Adipocyte (in vitro differentiated cells): ENCODE measurements at places on chromosomes 2 and 18.
A peak's percentile ranks its signal among the peaks of the same experiment; 100 is the strongest.

DNA sequence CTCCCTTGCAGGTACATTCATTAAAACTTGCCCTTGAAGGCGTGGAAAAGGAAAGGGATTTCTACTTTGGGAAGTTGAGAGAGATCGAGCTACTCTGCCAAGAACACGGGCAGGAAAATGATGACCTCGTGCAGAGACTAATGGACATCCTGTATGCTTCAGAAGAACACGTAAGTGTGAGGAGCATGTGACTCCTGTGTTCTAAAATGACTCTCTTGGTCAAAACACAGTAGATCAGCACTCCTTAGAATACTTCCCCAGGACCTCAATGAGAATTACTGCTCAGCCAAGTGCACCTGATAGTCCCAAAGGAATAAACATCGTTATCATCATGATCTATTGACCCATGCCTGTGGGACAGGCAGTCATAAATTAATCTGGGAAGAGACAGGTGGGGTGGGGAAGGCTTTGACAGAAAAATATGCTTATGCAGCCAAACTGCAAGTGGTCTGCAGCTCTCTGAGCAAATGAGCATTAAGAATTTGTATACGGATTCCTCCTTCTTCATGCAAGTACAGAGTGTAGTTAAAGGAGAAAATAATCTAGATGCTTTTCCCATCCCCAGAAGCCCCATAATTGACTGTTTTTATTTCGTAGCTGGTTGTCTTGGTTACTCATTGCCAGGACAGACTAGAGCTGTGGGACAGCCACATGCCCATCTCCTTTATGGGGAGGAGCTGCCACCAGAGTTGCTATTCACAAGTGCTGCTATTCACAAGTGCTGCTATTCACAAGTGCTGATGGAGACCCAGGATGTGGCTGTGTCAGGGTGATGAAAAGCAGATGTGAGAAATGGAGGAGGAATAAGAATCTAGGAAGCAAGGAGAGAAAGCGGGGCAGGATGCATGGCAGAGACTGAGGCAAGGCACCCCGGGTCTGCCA is 91.0 kb downstream of the MAPRE2 start:
- DNase-seq = no peak

DNA sequence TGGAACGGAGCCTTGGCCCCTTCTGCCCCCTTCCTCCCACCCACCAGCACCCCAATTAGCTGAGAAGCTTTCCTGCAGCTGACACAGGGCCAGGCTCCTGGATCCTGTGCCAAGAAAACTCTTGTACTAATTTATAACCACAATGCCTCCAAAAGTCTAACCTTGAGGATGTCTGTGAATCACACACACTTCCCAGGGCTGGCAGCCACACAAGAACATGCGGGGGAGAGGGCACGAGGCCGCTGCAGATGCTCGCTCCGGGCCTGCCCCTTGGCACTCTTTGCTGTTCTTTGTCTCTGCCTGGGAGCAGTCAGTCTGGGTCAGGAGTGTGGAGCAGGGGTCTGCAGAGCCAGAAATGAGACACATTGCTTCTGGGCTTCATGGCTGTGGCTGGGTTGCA is 62.7 kb upstream of the KIF5C start:
- DNase-seq = peak; percentile 47

DNA sequence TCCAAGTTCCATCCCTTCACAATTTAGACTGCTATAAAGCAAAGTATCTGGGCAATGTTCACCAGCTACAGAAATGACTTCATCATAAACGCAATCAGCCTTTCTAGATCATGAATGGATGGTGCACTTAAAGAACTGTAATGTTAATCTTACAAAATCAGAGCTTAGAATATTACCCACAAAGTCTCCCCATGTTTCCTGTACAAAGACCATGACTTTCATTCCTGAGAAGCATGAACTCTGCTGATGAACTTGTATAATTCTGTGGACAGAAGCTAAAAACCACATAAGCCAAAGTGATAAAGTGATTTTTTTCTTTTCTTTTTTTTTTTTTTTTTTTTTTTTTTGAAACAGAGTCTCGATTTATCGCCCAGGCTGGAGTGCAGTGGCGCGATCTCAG is 53.3 kb downstream of the C1D start:
- DNase-seq = no peak

GRCh38 chr18:13356032-13356431 is 137.5 kb downstream of the LDLRAD4 start:
- DNase-seq = no peak

DNA sequence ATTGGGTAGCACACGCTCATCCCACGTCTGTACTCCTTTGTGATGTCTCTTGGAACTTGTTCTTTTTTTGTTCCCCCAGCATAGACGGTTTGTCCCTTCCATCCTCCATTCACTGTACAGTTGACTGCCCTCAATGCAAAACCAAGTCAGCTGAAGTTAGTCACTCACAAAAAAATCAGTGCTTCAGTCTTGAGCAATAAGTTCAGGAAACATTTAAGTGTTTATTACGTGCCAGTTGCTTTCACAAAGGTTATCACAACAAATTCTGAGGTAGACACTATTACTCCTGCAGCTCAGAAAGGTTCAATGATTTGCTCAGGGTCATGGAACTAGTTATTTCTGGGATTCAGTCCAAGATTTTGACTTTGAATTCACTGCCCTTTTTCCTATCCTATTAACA is 102.2 kb downstream of the PDE1A start:
- DNase-seq = peak; percentile 61
